ENCODE measurements at places on chromosomes 11 and 22.

DNA sequence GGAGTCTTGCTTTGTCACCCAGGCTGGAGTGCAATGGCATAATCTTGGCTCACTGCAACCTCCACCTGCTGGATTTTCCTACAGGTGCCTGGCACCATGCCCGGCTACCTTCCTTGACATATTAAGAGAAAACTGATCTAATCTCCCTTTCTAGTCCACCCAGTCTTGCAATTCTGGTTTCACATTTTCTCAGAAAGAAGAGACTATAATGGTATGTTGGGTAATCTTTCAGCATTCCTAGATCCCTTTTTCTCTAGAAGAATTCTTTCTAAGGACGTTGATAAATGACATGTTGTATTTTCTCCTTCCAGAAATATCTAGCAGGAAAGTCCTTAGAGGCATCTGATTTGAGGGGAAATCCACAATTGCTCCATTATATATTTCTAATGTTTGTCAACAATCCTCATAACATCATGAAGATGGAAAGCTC is 10.4 kb upstream of the HSPA8 start:
- H3K27me3 ChIP-seq = no peaks in the 10 kb centered on the region
- H3K4me1 ChIP-seq = peaks cover 19% of the 10 kb centered on the region
- H3K4me3 ChIP-seq = no peak overlapping the region
- H3K27ac ChIP-seq = peak overlapping the region; percentile 35
- DNase-seq = no peak
- H3K36me3 ChIP-seq = no peaks in the 10 kb centered on the region

DNA sequence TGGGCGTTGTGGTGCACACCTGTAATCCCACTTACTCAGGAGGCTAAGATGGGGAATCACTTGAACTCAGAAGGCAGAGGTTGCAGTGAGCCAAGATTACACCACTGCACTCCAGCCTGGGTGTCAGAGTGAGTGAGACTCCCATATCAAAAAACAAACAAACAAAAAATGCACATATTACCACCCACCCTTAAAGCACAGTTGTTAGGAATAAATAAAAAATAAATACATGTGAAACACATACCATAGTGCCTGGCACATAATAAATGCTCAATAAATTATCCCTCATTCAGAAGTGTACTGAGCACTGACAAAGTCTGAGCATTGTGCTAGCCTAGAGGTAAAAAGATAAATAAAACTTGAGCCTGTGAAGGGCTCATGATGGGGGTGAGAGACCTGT is 9.0 kb upstream of the JAML start:
- H3K4me3 ChIP-seq = no peak overlapping the region
- H3K27me3 ChIP-seq = no peaks in the 10 kb centered on the region
- H3K27ac ChIP-seq = no peak overlapping the region
- H3K36me3 ChIP-seq = peaks cover 29% of the 10 kb centered on the region

GRCh38 chr11:27642954-27643353 is 57.3 kb downstream of the BDNF start:
- H3K4me1 ChIP-seq = no peaks in the 10 kb centered on the region
- no peak overlapping the region for H3K27ac ChIP-seq
- no peaks in the 10 kb centered on the region for H3K27me3 ChIP-seq
- no peaks in the 10 kb centered on the region for H3K36me3 ChIP-seq
- DNase-seq = no peak
- H3K4me3 ChIP-seq = no peak overlapping the region

- DNase-seq = no peak
- H3K4me3 ChIP-seq = no peak overlapping the region
- H3K36me3 ChIP-seq = no peaks in the 10 kb centered on the region
- no peaks in the 10 kb centered on the region for H3K27me3 ChIP-seq
Measured at GRCh38 chr11:3123761-3124733, 41.1 kb downstream of the OSBPL5 start.

- no peaks in the 10 kb centered on the region for H3K36me3 ChIP-seq
- H3K4me1 ChIP-seq = peaks cover 17% of the 10 kb centered on the region
- no peaks in the 10 kb centered on the region for H3K27me3 ChIP-seq
- H3K4me3 ChIP-seq = no peak overlapping the region
Measured at GRCh38 chr22:33116841-33117547, 58.8 kb upstream of the SYN3 start.

- peaks cover 28% of the 10 kb centered on the region for H3K27me3 ChIP-seq
- peak overlapping the region; percentile 24 for H3K27ac ChIP-seq
- H3K36me3 ChIP-seq = no peaks in the 10 kb centered on the region
- no peak for DNase-seq
- H3K4me1 ChIP-seq = no peaks in the 10 kb centered on the region
Measured at GRCh38 chr22:48173773-48174160, 1411.3 kb downstream of the TBC1D22A start.

- H3K27ac ChIP-seq = no peak overlapping the region
- no peaks in the 10 kb centered on the region for H3K4me1 ChIP-seq
- peaks cover 3% of the 10 kb centered on the region for H3K36me3 ChIP-seq
- H3K4me3 ChIP-seq = no peak overlapping the region
- no peak for DNase-seq
Measured at GRCh38 chr22:34623580-34623979, 442.4 kb upstream of the ISX start.

- DNase-seq = peak; percentile 84
- H3K4me3 ChIP-seq = peak within 1 kb of the TSS; percentile 96
- no peaks in the 10 kb centered on the region for H3K27me3 ChIP-seq
- H3K4me1 ChIP-seq = peaks cover 9% of the 10 kb centered on the region
- H3K36me3 ChIP-seq = no peaks in the 10 kb centered on the region
Measured at GRCh38 chr11:65040847-65041622, at the start of gene SAC3D1. TSS of gene SAC3D1 (plus strand) at chr11:65041210. CDS start at chr11:65041293, 83 bp downstream.

Data from naive B cell (primary cell).